HEK293T (cell line): ENCODE measurements at places on chromosomes 3 and 15.

GRCh38 chr3:141093971-141094684 is 43.0 kb downstream of the SPSB4 start:
- DNase-seq, result no peak

DNA sequence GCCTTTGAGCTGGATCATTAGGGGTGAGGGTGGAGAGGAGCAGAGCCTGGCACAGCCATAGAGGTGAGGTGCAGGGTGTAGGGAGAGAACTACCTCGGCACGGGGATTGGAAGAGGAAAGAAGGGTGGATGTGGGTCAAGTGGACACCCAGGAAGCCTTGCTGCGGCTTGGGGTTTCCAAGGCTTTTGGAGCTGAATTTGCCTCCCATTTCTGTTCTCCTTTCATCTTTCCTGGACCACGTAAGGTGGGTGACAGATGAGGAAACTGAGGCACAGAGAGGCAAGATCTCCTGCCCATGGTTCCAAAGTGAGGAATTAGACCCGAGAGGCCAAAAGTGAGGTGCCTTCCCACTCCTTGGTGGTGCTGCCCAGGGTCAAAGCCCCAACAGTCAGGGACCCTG is 35.4 kb upstream of the SFMBT1 start:
- DNase-seq, result no peak

DNA sequence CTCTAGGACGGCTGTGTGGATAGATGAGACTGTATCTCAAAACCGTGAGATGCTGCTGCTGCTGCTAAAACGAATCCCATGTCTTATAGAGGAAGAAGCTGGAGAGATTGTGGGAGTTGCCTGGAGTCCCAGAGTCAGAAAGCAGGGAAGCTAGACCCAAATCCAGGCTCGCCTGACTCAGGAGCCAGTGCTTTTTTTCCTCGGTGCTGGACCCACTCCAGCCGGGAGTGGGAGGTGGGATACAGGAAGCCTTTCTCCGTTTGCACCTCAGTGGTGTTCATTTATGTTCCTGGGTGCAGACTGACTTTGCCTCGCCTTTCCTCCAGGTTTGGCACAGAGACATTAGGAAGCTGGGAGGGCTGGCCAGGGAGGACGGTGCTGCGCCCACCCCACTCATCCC is 150.9 kb upstream of the LINGO1 start:
- DNase-seq, result no peak

- DNase-seq, result no peak
These were observed 36.6 kb downstream of the ATP11B start for GRCh38 chr3:182829761-182830405.

DNA sequence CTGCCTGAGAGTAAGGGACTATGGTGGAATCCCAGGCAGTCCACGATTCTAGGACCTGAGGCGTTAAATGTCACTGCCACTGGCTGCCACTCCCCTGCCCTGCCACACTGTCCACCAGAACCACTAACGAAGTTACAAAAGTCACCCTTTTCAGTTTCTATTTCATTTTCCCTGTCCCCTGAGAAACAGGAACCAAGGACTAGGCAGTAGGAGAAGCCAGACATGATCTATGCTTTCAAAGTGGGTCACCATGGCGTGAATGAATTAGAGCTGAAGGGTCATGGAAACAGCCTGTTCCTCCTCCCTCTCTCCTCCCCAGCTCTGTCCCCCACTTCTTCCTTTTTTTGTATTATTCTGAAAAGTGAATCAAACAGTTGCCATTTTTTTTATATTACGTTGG is 9.1 kb upstream of the ADPRH start:
- no peak for DNase-seq

- DNase-seq, result no peak
These were observed 62.1 kb upstream of the SPRED1 start for GRCh38 chr15:38190501-38190900.

GRCh38 chr15:27046880-27047279 is 75.9 kb downstream of the GABRG3 start:
- DNase-seq, result no peak

DNA sequence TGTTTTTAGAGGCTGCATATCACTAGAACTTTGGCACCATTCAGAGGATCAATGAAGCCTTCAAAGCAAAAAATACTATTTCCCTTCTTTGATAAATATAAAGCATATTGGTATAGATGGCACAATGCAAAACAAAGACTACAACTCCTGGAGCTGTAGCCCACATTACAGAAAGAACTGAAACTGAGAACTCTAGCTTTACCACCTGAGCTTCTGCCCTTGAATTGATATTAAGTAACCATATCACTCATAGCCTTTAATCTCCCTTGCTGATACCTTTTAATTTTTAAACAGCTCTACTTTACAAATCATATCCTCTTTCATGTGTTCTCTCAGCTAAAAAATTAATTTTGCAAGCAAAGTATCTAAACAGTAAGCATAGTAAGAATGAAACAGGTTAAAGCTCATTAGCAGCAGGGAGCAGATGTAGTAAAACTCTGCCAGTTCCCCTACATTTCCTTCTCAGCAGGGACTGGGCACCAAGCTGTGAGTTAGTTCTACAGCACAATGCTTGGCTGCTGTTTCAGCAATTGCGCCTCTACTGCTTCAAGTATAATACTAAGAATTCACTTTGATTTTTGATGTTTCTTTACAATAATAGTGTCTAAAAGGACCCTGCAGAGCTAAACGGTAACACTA is 97.9 kb upstream of the NANOGP8 start:
- peak; percentile 27 for DNase-seq
